ENCODE measurements at places on chromosomes 5 and 9.

DNA sequence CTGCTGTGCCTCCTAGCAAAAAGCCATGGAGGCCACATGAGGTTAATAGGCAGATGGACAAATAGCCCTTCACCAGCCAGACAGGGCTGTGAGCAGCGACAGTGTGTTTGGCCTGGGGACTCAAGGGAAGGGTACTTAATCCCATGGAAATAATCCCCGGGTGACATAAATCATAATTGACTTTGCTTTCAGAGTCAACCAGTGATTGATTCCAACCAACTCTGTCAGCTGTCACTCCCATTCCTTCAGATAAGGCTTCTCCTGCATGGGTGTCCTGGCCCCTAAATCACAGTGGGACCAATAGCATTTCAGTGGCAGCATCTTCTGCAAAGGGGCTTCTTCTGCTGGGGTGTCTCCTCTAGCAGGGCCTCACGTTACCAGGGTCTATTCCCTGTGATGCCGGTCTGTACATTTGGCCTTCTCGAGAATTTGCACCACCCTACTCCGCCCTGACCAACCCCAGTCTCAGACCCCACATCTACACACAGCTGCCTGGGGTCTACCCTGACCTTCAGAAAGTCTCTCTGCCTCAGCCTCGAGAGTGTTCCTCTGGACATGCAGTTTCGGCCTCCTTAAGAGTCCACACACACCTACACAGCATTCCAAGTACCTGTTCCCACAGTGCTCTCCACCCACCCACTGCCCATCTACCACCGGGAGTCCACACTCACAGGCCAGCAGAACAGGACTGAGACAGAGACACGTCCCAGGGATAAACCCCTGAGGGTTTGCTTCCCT, 3.7 kb downstream of the CLTB start:
- no peaks in the 10 kb centered on the region for H3K4me1 ChIP-seq
- DNase-seq, result no peak
- no peak overlapping the region for H3K4me3 ChIP-seq

DNA sequence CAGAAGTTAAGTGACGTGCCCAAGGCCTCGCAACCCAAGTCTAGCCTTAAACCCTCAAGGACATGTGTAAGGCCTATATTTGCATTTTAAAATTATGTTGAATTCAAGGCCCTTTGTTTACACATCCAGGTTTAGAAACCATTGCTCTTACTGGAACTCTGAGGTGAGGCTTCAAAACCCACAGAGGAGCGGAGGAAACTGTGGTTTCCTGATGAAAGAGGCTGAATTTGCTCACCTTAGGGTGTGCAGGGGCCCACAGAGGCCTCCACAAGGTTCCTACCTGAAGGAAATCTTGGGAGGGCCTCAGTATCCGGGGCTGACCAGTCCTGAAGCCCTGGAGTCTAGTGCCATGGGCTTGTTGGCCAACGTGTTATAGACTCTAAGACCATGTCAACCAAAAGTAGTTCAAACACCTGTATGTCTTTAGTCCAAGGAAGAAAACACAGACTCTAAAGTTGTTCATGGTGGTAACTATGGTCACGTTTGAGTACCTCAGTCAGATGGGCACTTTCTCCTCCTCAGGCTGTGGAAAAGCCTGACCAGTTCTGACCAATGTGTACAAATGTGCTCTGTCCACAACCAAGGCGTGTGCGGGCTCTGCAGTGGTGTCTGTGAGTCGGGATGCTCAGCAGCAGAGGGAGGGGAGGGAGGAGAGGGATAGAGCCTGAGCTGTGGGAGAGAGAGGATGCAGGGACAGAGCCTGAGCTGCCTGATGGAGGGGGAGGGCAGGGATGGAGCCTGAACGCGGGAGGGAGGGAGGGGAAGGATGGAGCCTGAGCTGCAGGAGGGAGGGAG, 124.6 kb upstream of the ERCC6L2 start:
- H3K36me3 ChIP-seq, result no peaks in the 10 kb centered on the region
- peaks cover 13% of the 10 kb centered on the region for H3K4me1 ChIP-seq
- H3K27ac ChIP-seq, result no peak overlapping the region
- H3K4me3 ChIP-seq, result no peak overlapping the region
- DNase-seq, result peak; percentile 38
- no peaks in the 10 kb centered on the region for H3K27me3 ChIP-seq

GRCh38 chr5:150052956-150053712, 33.2 kb downstream of the CSF1R start:
- H3K4me3 ChIP-seq, result no peak overlapping the region
- peaks cover 25% of the 10 kb centered on the region for H3K36me3 ChIP-seq
- DNase-seq, result no peak
- H3K27me3 ChIP-seq, result no peaks in the 10 kb centered on the region
- no peak overlapping the region for H3K27ac ChIP-seq

- H3K27me3 ChIP-seq, result no peaks in the 10 kb centered on the region
- no peaks in the 10 kb centered on the region for H3K36me3 ChIP-seq
- H3K4me3 ChIP-seq, result no peak overlapping the region
- H3K27ac ChIP-seq, result no peak overlapping the region
- H3K4me1 ChIP-seq, result no peaks in the 10 kb centered on the region
These were observed 195.2 kb downstream of the TAF11L14 start for GRCh38 chr5:17829456-17829855.

DNA sequence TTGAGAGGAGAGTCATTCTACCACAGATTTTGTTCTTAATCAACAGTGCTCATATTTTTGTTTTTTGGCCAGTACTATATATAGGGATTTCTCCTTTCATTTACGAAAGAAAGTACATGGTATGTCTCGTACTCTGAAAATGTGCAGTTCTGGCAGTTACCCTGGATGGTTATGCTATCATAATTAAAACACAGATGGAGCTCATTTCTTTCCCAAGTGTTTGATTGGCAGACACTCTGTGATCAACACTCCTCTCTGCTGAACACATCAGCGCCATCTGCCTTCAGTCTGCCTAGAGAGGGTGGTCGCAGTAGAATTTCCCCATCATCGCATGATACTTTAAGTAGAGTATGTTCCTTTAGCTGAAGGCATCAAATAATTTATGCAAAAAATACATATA, 64.5 kb downstream of the PAM start:
- peaks cover 2% of the 10 kb centered on the region for H3K4me1 ChIP-seq
- H3K27ac ChIP-seq, result no peak overlapping the region
- no peaks in the 10 kb centered on the region for H3K36me3 ChIP-seq
- no peaks in the 10 kb centered on the region for H3K27me3 ChIP-seq
- DNase-seq, result no peak

DNA sequence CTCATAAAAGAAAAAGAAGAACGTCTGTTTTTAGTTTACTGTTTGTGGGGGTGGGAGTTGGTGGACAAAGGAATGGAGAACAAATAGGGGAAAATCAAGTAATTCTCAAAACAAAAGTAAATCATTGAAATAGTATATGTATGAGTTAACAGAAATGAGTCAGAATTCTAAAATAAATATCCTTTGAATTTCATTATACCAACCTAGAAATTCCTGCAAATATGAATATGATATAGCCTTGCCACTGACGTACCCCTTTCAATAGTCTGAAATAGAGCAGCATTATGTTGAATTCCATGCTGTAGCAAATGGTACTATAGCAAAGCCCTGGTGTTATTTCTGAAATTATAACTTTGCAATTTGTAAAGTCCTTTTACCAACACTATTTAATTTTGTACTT, 29.6 kb upstream of the DTWD2 start:
- no peaks in the 10 kb centered on the region for H3K36me3 ChIP-seq
- DNase-seq, result no peak
- no peaks in the 10 kb centered on the region for H3K4me1 ChIP-seq
- no peaks in the 10 kb centered on the region for H3K27me3 ChIP-seq
- H3K27ac ChIP-seq, result no peak overlapping the region

DNA sequence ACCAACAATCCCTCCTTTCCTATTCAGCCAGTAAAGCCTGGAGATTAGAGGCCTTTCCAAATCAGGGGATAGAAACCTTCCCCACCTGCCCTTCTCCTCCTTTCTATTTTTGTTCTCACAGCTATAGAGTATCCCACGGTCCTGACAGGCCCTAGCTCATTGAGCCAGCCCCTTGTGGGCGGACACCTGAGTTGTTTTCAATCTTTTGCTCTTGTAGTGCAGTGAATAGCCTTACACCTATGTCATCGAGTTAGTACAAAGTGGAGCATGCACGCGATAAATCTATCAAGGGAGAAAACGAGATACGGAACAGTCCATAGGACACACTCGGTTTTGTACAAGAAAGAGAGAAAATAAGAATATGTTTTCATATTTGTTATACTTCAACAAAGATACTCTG, 77.2 kb downstream of the TSPAN17 start:
- no peaks in the 10 kb centered on the region for H3K36me3 ChIP-seq
- no peaks in the 10 kb centered on the region for H3K27me3 ChIP-seq
- H3K4me3 ChIP-seq, result no peak overlapping the region
- H3K4me1 ChIP-seq, result peaks cover 15% of the 10 kb centered on the region
- H3K27ac ChIP-seq, result no peak overlapping the region

- DNase-seq, result peak; percentile 66
- no peak overlapping the region for H3K4me3 ChIP-seq
- H3K4me1 ChIP-seq, result no peaks in the 10 kb centered on the region
- no peaks in the 10 kb centered on the region for H3K27me3 ChIP-seq
- H3K36me3 ChIP-seq, result no peaks in the 10 kb centered on the region
These were observed 430.1 kb upstream of the WWC1 start for GRCh38 chr5:167861129-167861927.

GRCh38 chr9:30125881-30126280, 2258.6 kb upstream of the ACO1 start:
- no peak overlapping the region for H3K4me3 ChIP-seq
- H3K4me1 ChIP-seq, result no peaks in the 10 kb centered on the region
- DNase-seq, result peak; percentile 14
- no peaks in the 10 kb centered on the region for H3K27me3 ChIP-seq

- peak overlapping the region; percentile 99 for H3K4me3 ChIP-seq
- peak; percentile 55 for DNase-seq
- peaks cover 2% of the 10 kb centered on the region for H3K36me3 ChIP-seq
- H3K4me1 ChIP-seq, result peaks cover 9% of the 10 kb centered on the region
These were observed 1.3 kb downstream of the PSAT1 start for GRCh38 chr9:78298046-78298765.

DNA sequence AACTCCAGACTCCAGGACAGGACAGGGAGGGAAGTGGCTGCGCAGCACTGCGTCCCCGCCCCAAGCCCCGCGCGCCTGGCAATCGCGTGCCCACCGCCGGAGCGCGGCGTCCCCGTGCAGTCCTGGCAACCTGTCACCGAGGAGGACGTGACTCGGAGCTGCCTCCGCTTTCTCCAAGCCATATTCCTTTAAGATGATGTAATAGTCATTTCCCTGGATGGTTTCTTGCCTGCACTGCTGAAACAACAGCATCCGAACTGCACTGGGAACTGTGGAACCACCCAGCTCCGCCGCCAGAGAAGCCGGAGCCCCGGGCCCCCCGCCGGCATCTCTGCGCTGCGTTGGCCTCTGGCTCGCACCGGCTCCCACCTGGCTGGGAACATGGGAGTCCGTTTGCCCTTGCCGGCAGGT, 34.5 kb downstream of the KCTD16 start:
- H3K27ac ChIP-seq, result no peak overlapping the region
- no peaks in the 10 kb centered on the region for H3K27me3 ChIP-seq
- no peaks in the 10 kb centered on the region for H3K36me3 ChIP-seq

DNA sequence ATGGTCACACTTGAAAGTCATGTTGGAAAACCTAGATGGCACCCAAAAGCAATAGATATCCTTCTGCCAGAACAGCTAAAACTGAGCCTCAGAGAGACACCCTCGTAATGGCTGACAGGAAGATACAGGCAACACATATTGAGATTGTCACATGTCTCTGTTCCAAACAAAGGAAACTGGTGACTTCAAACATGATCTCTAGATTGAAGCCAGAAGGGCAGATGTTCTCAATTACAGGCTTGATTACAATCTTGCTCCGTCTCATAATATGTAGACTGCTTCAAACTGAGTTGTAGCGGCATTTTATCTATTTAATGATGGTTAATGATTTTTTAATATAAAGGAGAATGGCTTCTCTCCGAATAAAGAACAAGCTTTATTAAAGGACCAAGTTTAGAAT, 774.3 kb downstream of the KCTD16 start:
- no peaks in the 10 kb centered on the region for H3K36me3 ChIP-seq
- no peaks in the 10 kb centered on the region for H3K27me3 ChIP-seq
- H3K4me1 ChIP-seq, result no peaks in the 10 kb centered on the region
- no peak for DNase-seq

DNA sequence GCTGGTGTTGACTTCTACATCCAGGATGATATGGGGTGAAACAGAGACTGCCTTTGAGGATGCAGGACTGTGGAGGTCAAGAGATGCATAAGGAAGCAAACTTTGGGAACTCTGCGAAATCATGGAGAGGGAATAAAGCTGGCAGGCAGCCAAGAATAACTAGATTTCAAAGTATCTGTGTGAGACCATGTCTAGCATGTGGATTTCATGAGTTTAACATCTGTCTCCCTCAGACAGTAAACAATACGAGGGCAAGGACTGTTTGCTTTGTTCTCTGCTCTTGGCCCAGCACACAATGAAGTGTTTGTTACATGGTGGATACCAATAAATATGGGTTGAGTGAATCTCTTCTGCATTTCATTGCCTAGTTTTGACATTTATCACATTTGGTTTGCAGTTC, 71.3 kb downstream of the RASEF start:
- no peak for DNase-seq
- H3K27ac ChIP-seq, result no peak overlapping the region
- H3K36me3 ChIP-seq, result no peaks in the 10 kb centered on the region

GRCh38 chr9:83681490-83681889, 26.3 kb downstream of the UBQLN1 start:
- H3K4me1 ChIP-seq, result no peaks in the 10 kb centered on the region
- no peaks in the 10 kb centered on the region for H3K27me3 ChIP-seq
- no peak overlapping the region for H3K27ac ChIP-seq
- peaks cover 5% of the 10 kb centered on the region for H3K36me3 ChIP-seq

- H3K4me3 ChIP-seq, result no peak overlapping the region
- no peak overlapping the region for H3K27ac ChIP-seq
- no peaks in the 10 kb centered on the region for H3K27me3 ChIP-seq
- H3K4me1 ChIP-seq, result peaks cover 2% of the 10 kb centered on the region
These were observed 31.8 kb downstream of the FABP6 start for GRCh38 chr5:160260881-160261815.

DNA sequence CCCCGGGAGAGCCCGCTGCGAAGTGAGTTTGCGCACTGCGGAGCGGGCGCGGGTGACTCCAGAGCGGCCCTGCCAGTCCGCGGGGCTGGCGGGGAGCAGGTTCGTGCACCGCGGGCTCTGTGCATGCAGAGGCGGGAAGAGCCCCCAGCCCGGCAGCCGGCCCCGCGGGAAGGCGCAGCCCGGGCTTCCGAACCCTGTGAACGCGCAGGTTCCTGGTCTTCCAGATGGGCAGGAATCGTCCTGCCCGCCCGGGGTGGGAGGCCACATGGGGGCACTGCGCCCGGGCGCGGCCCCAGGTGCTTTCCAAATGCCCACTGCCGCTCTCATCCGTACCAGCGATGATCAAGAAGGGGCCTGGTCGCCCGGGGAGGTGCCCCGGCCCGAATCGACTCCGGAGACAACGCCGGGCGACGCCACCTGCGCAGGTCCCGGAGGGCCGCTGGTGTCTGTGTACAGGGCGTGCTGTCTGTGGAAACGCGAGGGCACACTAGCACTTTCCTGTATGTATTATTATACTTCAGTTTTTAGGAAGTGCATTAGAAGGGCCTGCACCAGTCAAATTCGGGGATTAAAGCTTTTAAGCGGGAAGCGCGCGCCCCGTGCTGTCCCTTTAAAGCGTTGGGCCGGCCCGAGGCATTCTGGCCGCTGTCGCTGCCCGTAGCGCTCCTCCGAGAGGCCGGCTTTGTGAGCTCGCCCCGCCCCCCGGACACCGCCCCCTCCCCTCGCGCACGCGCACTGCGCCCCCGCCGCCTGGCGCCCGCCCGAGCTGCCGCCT, at the start of gene WDR5:
TSS of gene WDR5 (plus strand) at position 740 of the 775 bp plus-strand sequence. CDS start 3,796 bp downstream, outside the sequence.
- H3K4me3 ChIP-seq, result peak within 1 kb of the TSS; percentile 93
- peak within 1 kb of the TSS; percentile 88 for H3K27ac ChIP-seq
- peaks cover 2% of the 10 kb centered on the region for H3K4me1 ChIP-seq
- peaks cover 1% of the 10 kb centered on the region for H3K36me3 ChIP-seq

- H3K4me1 ChIP-seq, result no peaks in the 10 kb centered on the region
- peaks cover 10% of the 10 kb centered on the region for H3K36me3 ChIP-seq
- no peak overlapping the region for H3K27ac ChIP-seq
- no peak overlapping the region for H3K4me3 ChIP-seq
- H3K27me3 ChIP-seq, result no peaks in the 10 kb centered on the region
- DNase-seq, result no peak
These were observed 31.1 kb downstream of the TNC start for GRCh38 chr9:115086886-115087285.
